ENCODE measurements at places on chromosomes 3 and 15.

DNA sequence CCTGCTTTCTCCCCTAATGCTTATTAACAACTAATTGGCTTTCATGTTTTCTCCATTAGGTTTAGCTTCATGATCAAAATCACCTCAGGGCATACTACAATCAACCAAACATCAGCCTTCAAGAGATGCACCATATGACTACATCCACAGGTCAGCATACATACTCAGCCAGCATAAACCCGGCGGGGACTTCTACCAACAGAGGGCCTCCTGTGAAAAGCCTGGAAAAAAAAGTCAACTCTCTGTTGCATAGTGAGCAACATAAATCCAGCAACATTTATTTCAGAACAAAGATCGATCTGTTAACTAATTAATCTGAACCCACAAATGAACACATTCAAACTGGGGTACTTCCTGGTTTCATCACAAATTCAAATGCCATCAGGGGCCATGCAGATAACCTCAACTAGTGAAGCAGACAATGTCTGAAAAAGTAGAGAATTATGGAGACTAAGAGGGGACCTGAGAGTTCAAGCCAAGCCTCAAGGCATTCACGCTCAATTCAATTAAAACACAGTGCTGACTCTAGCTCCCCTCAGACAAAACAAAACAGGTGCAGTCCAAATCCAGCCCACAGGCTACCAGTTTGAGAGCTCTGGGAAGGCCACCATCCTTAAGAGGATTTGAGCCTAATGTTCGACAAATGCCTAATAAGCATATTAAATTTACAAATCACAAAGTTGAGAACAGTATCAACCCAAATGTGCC, 124.5 kb downstream of the MAGI1 start:
- no peak for DNase-seq

- DNase-seq, result no peak
These were observed 945.6 kb downstream of the MCTP2 start for GRCh38 chr15:95176794-95177577.

GRCh38 chr3:48088056-48088748, 72.0 kb upstream of the MAP4 start:
- DNase-seq, result peak; percentile 16

- DNase-seq, result no peak
These were observed 135.3 kb upstream of the TGFBR2 start for GRCh38 chr3:30471066-30471465.

DNA sequence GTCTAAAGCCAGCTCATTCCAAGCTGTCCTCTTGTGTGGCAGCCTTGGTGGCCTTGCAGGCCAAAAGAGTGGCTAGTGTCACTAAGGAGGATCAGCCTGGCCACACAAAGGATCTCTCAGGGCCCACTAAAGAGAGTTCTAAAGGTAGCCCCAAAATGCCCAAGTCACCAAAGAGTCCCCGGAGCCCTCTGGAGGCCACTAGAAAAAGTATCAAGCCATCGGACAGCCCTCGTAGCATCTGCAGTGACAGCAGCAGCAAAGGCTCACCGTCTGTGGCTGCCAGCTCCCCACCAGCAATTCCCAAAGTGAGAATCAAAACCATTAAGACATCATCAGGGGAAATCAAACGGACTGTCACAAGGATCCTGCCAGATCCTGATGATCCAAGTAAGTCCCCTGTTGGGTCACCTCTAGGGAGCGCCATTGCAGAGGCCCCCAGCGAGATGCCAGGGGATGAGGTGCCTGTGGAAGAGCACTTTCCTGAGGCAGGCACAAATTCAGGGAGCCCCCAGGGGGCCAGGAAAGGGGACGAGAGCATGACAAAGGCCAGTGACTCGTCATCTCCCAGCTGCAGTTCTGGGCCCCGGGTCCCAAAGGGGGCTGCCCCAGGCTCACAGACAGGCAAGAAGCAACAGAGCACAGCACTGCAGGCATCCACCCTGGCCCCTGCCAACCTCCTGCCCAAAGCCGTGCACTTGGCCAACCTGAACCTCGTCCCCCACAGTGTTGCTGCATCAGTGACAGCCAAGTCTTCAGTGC, 33.5 kb upstream of the ALPK3 start:
- no peak for DNase-seq

GRCh38 chr15:97129674-97130073, 799.2 kb downstream of the NR2F2 start:
- DNase-seq, result no peak

- DNase-seq, result peak; percentile 85
These were observed 101.0 kb upstream of the CPNE4 start for GRCh38 chr3:132135628-132136333.

DNA sequence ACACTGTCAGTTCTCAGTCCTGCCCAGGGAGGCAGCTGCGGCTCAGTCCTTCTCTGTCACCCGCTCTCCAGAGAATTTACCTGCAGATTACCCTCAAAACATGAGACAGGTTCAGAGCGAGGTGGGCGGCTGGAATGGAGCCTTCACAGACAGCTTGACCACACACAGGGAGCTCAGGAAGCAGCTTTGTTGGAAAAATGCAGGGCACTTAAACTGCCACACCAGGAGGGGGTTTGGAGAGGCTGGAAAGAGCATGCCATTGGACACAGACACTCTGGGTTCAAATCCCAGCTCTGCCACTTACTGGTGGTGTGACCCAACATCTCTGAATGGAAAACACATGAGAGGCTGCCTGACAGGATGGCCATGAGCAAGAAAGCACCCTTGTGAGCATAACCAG, 290.8 kb upstream of the LRRFIP2 start:
- DNase-seq, result no peak

- peak; percentile 29 for DNase-seq
These were observed 241.6 kb upstream of the AZI2 start for GRCh38 chr3:28590216-28590615.

- DNase-seq, result peak; percentile 22
These were observed 49.2 kb downstream of the MBNL1 start for GRCh38 chr3:152317956-152318355.

GRCh38 chr15:48486228-48486627, 155.0 kb downstream of the DUT start:
- DNase-seq, result no peak

- no peak for DNase-seq
These were observed 124.9 kb downstream of the LRRK1 start for GRCh38 chr15:101043911-101044624.

GRCh38 chr15:70521576-70522322, 241.6 kb downstream of the UACA start:
- no peak for DNase-seq

DNA sequence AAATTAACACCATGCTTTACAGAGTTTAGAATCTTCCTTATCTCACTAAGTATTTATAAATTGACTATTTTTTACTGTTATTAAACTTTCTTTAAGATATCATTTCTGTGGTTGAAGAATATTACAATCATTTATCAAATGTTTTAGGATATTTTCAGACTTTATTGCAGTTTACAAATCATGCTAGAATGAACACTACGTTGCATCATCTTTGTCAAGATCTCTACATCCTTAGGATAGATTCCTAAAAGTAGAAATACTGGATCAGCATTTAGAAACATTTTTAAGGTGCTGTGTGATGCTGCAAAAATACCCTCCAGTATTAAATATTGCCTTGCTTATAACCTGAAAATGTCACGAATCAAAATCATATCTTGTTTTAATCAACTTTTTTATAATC, 2.5 kb upstream of the PLD1 start:
- DNase-seq, result no peak

- no peak for DNase-seq
These were observed 169.2 kb downstream of the UBE2E2 start for GRCh38 chr3:23372285-23372684.

GRCh38 chr15:23467110-23467600, 20.1 kb upstream of the GOLGA6L2 start:
- peak; percentile 27 for DNase-seq

- peak; percentile 33 for DNase-seq
These were observed 356.8 kb downstream of the FOXP1 start for GRCh38 chr3:71226565-71227269.

- DNase-seq, result peak; percentile 56
These were observed 205.9 kb downstream of the P3H2 start for GRCh38 chr3:189914799-189915198.

GRCh38 chr3:153311541-153311940, 149.5 kb downstream of the RAP2B start:
- no peak for DNase-seq

DNA sequence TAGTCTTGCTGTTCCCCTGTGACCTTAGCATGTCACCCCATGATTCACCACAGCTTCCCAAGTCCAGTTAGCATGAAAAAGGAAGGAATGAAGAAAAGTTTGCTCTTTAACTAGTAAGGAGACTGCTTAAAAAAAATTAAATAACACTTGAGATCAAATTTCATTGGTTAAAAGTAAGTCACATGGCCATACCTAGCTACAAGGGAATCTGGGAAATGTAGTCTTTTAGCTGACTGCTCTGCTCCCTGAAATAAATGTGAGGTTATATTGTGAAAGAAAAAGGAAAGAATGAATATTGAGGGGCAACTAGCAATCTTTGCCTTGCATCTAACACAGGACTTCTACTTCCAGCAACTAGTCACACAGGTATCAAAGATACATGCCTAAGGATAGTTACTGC, 84.7 kb upstream of the LRRN1 start:
- no peak for DNase-seq

- no peak for DNase-seq
These were observed 6.7 kb downstream of the CHMP2B start for GRCh38 chr3:87233805-87234204.

- no peak for DNase-seq
These were observed at the start of gene CAMP for GRCh38 chr3:48222616-48223513. Gene CAMP, plus strand, starts transcription at chr3:48223495. Its CDS starts 17 bp downstream, at chr3:48223512.

DNA sequence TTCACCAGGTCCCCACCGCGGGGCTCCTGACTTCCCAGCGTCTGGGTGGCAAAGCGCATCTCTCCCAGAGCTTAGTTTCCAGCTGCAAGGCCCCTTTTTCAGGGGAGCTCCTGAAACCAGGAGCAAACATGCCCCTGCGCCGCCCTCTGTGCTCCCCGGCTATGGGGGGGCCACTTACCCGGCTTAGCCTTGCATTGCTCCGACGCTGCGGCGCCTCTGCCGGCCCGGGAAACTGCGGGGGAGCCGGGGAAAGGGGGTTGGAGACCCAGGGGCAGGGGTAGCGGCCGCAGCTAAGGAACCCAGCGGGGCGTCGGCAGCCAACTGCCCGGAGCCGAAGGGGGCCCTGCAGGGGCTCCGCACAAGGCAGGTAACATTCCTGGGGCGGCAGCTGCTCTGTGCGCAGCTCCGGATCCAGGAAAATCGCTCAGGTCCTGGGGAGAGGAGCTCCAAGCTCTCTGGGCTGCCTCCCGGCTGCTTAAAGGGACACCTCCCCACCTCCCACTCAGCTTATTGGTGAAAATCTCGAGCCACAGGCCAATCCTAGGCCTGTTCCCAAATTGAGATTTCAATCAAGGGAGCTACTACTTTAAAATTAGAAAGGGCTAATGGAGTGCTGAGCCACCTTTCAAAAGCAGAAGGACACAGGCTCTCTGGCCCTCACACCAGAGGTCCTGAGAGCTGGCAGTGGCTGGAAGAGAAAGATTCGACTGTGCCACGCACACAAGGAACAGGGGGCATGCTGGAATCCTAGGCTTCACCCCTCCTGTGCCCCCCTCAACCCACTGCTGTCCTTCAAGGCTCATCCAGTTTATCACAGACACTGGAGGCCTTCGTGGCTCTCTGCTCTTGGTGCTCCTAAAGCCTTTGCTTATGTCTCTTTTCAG, 42.7 kb upstream of the PRICKLE2 start:
- DNase-seq, result peak; percentile 79

- DNase-seq, result no peak
These were observed 146.8 kb upstream of the HES1 start for GRCh38 chr3:193989186-193989585.

GRCh38 chr15:41989573-41990242, 17.4 kb upstream of the EHD4 start:
- peak; percentile 90 for DNase-seq

DNA sequence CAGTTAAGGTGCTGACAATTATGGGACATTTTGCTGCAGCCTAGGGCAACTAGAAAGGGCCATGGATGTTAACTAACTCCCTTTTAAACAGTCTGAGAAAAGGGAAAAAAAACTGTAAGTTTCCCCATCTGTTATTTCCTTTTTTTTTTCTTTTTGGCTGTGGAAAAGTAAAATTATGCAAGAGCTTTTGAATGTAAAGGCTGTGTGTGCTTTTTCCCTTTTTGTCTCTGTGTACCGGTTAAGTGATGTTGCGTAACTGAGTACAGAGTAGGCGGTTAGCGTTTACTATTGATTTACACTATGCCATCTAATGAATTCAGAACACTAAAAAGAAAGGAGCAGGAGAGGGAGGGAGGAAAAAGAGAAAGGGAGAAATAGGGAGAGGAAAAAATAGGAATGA, 403.6 kb downstream of the TIGIT start:
- no peak for DNase-seq

DNA sequence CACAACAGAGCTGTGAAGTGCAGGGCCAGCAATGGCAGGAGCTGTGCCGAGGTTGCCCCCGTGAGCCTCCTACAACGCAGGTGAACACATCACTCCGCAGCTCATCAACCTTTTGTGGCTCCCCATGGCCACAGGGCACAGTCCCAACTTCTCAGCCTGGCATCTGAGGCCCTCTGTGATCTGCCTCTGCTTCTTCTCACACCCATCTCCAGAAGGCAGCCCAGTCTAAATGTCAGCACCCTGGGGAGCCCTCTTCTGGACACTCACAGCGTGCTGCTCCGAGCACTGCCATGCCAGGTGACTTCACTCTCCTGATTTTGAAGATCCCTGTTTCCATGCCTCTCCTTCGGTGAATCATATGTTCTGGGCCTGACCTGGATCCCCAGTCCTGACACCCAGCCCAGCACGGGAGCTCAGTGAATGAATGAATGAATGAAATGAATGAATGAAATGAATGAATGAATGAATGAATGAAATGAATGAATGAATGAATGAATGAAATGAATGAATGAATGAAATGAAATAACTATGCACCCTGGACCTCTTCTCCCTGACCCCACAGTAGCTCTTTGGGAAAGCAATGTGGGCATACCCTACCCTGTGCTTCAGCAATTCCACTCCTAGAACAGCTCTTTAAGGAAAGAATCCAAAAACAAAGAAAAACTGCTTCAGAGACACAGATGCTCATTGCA, 17.9 kb upstream of the SKIC8 start:
- DNase-seq, result no peak

GRCh38 chr3:132997404-132998185, 40.6 kb upstream of the TMEM108 start:
- no peak for DNase-seq

DNA sequence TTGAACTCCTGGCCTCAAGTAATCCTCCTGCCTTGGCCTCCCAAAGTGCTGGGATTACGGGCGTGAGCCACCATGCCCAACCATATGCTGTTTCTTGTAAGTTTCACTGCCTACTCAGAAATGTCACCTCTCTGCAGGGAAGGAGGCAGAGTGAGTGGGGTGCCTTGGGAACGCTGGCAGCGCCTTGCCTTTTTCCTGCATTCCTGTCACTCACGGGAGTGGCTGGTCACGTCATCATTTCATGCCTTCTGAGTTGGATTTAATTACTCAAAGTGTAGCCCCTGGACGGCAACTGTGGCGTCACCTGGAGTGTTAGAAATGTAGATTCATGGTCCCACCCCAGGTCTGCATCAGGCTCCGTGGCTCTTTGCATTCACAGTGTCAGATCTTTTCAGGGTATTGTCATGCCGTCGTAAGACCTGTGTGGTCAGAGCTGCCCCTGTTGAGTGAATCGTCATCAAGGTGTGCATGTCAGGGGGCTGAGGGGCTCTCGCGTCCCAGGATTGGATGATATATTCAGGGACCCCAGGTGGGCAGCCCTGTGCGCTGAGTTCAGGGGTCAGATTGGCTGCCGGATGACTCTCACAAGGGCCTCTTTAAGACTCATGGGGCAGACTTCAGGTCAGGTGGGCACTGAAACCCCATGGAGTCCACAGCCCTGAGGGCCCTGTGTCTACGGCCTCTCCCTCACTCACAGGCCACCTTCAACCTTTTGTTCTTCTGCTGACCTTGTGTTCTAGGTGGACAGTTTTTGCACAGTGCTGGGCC, 65.9 kb upstream of the KLHL25 start:
- DNase-seq, result no peak

GRCh38 chr15:57138349-57138788, 219.9 kb downstream of the TCF12 start:
- DNase-seq, result peak; percentile 32

Measured in AG08396 (cell line).